CD14-positive monocyte (primary cell): ENCODE measurements at places on chromosomes 4 and X.
A peak's percentile ranks its signal among the peaks of the same experiment; 100 is the strongest.

- no peak for DNase-seq
Observed at GRCh38 chrX:114363346-114363745, 220.5 kb upstream of the HTR2C start.

- no peak for DNase-seq
Observed at GRCh38 chrX:103356130-103356798, at the start of gene TCEAL9. Gene TCEAL9 (plus strand): TSS chrX:103356506. CDS start chrX:103357685, 1,179 bp downstream.

GRCh38 chr4:169399976-169400767, 129.4 kb upstream of the SH3RF1 start:
- DNase-seq: no peak

DNA sequence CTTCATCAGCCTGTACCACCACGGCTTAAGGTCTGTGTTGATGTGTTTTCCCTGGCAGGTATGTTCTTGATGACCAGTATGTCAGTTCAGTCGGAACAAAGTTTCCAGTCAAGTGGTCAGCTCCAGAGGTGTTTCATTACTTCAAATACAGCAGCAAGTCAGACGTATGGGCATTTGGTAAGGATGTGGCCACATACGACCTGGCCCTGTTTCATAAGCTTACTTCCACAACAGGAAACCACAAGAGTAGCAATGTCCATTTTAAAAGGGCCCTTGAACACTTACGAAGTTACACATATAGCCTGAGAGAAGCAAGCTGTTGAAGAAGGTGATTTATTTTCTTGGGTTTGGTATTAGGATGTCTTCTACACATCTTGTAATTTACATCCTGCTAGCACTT, 46.1 kb downstream of the BMX start:
- peak; percentile 14 for DNase-seq

DNA sequence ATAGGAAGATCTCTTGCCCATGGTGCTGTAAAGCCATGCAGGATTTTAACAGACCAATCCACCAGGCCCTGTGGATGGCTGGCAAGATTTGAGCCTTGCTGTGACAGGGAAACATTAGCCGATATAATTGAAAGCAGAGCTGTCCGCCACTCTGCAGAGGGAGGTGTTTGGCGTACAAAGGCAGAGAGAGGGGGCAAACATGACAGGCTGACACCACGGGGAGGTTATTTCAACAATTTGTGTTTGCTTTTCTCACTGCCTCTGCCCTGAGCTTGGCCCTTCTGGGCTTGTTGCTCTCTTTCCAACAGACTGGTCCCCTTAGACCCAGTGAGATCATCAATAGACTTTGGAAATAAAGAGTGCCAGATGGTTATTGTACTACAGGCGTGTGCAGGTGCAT, 59.4 kb downstream of the CLNK start:
- DNase-seq: no peak

GRCh38 chrX:41858161-41858775, 65.1 kb downstream of the CASK start:
- DNase-seq: no peak

DNA sequence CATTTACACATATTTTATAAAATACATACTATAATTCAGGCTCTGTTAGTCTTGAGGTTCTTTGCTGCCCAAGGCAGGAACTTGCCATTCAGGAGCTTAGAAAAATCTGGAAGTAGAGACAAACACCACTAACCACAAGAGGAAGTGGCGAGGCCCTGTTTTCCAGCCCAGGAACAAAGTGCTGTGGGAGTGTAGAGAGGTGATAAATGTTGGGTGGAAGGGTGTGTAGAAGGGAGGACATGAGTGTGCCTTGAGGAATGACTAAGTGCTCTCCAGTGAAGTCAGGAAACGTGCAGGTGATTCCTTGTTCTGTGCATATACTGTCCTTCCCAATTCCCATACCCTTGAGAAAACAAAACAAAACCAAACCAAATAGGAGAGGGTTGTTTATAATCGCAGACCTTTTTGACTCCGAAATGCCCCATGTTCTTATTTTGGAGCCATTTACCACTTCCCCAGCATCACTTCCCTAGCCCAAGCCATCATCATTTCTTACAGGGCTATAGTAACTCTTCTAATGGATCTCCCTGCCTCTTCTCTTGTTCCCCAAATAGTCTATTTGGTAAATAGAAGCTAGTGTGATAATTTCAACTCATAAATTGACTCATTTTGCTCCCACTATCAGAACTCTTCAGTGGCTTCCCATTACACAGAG, 83.2 kb downstream of the GPAT3 start:
- peak; percentile 59 for DNase-seq

DNA sequence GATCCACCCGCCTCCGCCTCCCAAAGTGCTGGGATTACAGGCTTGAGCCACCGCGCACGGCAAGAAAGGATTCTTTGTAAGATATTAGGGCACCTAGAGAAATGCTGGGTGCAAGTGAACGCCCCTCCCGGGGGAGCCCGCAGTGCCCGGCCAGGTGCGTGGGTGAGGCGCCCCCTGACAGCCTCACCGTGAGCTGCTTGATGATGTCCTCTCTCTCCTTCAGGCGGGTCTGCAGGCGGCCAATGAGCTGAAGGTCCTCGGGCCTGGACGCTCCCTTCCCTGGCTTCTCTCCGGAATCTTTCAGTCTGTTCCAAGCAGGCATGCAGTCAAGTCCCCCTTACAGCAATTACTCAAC, 21.9 kb downstream of the MED28 start:
- no peak for DNase-seq

DNA sequence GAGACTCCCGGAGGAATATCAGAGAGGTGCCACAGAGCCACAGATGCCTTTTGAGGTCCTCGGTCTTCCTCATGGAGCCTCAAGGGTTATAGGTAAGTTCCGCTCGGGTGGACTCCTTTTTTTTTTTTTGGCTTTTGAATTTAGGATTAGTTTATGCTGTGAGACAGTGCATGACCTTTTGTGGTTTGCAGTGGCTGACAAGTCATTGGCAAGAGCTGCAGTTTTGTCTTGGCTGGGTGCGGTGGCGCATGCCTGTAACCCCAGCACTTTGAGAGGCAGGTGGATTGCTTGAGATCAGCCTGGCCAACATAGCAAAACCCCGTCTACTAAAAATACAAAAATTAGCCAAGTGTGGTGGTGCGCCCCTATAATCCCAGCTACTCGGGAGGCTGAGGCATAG, 4.5 kb upstream of the GRSF1 start:
- no peak for DNase-seq

GRCh38 chrX:36583674-36584073, 424.5 kb upstream of the FAM47C start:
- DNase-seq: no peak

DNA sequence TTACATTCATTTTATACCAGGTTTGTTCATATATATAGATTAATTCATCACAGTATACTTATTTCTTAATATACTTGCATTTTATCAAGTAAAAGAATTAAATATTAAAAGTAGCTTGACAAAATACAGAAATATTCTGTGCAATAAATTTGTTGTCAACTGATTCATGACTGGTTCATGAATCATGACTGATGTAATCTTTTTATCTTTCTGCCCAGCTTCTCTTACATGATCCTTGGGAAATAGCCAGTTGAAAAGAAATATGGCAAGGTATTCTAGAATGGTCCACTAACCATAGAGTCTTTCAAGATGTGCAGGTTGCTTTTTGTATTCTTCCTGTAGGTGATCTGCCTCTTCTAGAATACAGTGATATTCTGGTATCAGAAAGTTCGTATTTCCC, 4.2 kb upstream of the CCNA2 start:
- no peak for DNase-seq

- DNase-seq: no peak
Observed at GRCh38 chr4:136643416-136643815, 888.9 kb downstream of the PCDH18 start.

GRCh38 chrX:24399550-24399949, 39.1 kb downstream of the SUPT20HL1 start:
- DNase-seq: no peak

DNA sequence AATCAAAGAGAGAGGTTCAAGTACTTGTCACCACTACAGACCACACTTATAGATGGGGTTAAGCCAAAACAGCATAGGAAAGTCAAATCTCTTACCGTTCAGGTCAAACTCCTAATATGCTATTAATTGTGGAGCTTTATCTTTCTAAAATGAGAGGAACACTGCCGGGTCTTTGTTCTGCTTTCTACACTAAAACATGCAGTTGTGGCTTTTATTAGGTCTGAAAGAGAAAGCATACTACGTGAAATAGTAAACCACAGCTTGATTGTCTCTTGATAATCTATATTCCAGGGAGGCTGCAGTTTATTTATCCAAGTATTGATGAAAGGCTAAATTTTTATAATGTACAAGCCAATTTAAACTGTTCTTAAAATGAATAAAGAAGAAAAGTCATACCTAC, 12.3 kb upstream of the INPP4B start:
- DNase-seq: no peak

- DNase-seq: no peak
Observed at GRCh38 chrX:20441123-20441522, 174.4 kb upstream of the RPS6KA3 start.

DNA sequence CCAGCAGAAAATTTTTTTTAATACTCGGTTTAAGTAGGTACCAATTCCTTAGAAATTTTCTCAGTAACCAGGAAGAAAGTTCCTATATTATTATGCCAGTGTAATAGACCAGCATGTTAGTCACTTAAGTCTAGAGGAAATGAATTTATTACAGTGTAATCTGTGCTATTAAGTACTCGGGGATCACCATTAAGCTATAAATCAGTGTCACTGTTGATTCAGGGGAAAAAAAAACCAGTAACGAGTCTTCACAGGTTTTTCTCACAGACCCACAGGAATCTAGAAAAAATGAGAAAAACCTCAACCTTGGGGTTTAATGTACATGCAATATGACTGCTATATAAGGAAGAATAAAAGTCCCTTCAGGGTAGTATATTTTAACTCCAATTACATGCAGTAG, 138.3 kb upstream of the IL1RAPL2 start:
- DNase-seq: no peak

GRCh38 chrX:111892375-111892774, 16.4 kb downstream of the TRPC5OS start:
- no peak for DNase-seq

DNA sequence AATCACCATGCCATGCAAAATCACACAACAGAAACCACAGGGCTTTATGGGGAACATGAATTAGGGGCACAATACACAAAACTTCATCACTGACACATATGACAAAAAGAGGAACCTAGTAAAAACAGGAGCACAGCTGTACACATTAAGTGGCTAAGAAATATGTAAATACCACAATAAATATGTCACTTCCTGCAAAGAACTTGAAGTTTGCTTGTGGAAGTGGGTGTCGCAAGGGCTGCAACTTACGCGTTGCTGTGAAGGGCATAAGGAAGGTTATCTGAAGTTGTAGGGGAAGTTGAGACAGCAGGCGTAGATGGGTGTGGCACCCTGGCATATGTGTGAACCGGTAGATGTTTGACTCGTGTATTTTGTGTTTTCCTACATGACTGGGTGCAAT, 42.4 kb downstream of the CLCN4 start:
- peak; percentile 93 for DNase-seq

DNA sequence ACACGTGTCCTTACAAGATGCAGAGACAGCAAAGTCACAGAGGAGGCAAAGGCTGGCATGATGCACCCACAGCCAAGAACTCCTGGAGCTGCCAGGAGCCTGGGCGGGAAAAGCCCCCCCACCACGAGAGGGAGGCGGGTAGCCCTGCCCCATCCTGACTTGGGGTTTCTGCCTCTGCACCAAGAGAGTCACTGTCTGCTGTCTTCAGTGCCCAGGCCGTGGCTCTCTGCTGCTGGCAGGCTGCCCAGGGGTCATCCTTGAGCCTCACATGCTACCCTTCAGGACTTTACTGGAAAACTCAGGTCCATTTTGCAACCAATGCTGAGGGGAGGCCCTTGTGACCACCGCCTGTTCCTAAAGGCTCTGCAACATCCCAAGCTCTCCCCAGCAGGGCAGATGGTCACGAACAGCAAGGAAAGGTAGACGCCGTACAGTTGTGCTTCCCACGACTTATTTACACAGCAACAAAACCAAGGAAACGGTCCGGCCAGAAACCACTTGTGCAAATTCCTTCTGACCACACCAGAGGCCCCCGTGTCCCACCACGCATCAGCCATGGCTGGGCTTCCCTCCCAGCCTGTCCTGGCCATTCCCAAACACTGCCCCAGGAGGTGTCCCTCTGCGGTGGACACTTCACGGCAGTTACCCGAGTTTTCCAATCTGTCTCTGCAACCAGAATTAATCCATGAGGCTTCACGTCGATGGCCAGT, 56.9 kb downstream of the ACOX3 start:
- no peak for DNase-seq

DNA sequence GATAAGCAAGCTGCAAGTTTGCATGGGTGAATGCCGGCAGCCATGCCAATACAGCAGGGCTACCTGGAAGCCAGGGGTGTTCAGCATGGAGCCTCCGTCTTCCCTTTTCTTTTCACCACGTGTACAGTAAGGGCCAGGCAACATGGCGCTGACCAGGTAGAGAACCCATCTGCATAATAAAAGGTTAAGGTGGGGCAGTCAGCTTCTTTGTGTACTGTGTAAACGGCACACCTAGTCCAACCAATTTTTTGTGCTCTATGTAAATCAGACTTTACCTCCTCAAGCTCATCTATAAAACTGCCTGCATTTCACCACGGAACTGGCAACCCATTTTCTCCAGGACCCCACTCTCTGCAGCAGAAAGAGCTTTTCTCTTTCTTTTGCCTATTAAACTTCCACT, 286.8 kb upstream of the VCX3A start:
- no peak for DNase-seq

DNA sequence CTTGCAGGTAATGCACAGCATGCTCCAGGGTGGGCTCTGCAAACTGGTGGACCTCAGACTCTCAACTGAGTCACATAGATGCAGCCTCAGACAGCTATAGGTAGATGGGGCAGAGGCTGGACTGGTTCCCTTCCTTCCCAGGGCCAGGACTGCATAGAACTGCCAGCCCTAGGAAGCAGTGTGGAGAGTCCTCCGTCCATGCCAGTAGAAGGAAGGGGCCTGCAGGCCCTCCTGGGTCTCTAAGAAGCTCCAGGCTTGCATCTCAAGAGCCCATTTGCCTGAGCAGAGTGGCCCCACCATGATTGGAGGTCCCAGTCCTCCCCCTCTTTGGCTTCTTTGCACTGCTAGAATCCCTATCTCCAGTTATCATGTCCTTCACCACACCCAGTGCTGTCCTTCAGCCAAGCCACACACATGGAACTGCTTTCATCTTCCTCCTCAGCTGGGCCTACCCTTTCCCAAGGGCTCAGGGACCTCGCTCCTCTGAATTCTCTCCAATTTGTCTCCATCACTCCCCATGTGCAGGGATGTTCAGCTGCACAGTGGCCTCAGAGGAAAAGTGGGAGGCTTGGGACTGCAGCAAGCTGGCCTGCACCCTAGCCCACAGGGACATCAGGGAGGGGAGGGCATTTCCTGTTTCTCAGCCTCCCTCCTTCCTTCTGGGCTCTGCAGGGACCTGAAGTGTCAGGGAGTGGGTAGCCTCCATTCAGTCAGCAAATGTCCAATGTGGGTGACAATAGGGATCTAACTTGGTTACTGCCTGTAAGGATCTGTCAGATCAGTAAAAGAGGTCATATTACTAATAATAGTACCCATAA, 146.0 kb downstream of the PJA1 start:
- no peak for DNase-seq
